ENCODE measurements at places on chromosomes 12 and 14.

DNA sequence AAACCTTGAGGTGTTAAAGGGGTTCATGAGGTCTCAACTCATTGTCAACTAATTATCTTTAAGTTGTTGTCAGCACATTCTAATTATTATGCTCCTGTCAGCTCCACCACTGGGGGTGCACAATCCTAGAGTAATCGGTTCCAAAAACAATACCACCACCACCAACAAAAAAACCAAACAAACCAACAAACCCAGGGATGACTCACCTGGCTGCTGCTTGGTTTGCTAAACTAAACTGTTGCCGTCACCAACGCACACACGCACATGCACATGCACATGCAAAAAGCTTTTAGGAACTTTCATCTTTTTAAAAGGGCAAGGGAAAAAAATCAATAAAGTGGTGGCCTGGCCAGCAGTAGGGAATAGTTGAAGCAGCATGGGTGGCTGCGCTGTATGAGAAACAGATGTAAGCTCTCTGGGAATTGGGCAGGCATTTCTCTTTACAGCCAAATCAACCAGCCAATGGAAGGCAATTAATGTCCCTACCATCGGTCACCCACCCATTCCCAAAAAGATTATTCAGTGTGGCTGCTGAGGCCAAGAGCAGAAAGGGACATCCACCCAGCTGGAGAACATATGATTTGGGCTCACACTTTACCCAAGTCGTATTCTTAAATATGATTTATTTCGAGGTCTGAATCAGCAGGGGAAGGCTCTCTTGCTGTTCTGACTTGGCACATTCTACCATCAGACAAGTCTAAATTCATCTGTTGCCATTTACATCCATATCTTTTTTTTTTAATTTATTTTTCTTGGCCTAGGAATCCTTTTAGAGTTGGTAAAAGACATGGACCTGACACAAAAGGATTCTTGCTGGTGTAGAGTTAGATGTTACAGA, 20.0 kb downstream of the TMEM30B start:
- DNase-seq: no peak

DNA sequence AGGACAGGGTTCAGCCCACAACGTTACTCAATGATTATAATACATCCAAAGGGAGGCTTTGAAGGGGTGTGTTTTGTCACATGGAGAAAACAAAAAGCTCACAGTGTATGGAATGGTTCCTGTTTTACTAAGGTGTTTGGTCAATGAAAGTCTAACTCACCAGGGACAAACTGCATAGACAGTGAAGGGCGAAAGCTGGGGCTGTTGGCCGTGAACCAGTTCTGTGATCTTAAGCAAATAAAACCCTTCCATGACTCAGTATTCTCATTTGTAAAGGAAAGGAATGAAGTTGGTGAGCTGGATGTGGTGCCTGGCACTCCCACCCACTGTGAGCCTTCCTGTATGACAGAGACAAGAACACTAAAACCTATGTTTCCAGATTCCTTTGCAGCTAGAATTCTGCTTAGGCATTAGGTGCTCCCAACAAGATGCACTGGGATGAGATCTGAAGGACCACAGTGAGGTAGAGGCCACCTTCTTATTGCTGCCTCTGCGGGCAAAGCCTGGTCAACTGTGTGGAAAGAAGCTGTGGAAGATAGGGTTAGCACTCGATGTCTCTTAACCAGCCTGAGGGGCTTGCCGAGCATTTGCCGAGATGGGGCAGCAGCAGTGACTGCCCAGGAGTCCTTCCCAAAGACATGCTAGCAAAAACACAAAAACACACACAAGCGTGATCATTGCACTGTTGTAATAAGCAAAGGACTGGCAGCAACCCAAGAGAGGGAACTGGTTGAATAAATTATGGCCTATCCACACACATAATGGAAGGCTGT, 48.5 kb downstream of the VCPKMT start:
- peak; percentile 49 for DNase-seq

GRCh38 chr14:50523271-50524041, 8.9 kb downstream of the MAP4K5 start:
- DNase-seq: no peak

DNA sequence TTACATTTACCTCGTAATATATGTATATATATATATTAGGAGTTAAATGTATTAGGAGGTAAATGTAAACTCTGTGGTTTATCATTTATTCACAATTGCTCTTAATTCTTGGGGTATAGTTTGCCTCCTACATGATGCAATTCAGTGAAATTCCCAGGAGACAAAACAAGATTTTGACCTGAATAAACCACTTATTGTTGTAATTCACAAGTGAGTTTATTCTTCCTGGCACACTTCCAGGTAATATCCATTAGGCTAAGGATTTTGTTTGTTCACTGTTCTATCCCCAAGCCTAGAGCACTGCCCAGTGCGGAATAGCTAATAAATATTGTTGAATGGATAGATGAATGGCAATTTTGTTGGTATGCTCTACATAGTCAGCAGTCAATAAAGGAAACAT, 3.0 kb downstream of the SMIM10L1 start:
- no peak for DNase-seq

DNA sequence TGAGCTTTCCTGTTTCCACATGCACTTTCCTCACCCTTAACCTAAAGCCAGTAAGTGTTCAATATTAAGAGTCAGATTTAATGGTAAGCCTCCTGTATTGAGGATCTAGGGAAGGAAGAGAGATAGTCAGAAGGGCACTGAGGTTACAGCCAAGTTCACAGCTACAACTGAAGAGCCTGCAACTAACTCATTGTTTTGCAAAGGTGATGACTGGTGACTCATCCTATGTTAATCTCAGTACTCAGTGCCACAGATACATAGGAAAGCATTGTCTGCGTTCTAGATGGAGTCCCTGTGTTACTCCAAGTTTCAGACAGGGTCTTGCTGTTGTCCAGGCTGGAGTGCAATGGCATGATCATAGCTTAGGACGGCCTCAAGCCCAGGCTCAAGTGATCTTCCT, 157.0 kb upstream of the RBM19 start:
- DNase-seq: no peak

GRCh38 chr14:51295646-51296263, 55.7 kb downstream of the TMX1 start:
- no peak for DNase-seq

GRCh38 chr14:103576371-103577024, 13.7 kb downstream of the COA8 start:
- DNase-seq: no peak

DNA sequence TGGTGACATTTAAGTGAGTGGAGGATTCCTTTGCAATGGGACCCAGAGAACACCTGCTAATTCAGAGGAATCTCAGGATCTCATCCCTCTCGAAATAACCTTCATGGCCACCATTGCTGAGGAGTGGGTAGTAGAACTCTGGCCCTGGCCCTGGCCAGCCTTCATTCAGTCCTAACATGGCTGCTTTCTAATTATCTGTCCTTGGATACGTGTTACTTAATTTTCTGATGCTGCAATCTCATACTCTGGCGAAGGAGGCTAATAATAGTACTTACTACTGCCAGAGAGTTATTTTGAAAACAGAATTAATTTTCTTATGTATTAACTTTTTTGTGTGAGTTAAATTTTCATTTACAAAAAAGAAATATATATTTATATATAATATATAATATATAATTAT, 12.1 kb upstream of the COX6A1 start:
- DNase-seq: no peak

DNA sequence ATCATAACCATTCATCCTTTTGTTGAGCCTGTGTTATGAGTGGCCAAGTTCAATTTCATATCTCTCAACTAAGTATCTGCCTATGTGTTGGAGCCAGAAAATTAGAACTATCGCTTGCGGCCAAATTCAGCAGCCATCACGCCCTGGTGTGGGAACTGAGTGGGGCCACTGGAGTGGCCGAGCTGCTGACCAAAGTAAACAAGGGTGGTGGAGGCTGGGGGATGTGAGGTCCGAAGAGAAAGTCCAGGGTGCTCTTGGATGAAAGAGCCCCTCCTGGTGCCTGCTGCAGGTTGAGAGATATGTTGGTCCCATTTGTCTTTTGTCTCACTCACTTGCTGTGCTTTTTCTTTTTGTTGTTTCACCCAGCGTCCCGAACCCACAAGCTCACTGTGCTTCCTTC, 14.9 kb downstream of the ADGRD1 start:
- no peak for DNase-seq

GRCh38 chr12:103326190-103326589, 169.6 kb downstream of the C12orf42 start:
- no peak for DNase-seq

DNA sequence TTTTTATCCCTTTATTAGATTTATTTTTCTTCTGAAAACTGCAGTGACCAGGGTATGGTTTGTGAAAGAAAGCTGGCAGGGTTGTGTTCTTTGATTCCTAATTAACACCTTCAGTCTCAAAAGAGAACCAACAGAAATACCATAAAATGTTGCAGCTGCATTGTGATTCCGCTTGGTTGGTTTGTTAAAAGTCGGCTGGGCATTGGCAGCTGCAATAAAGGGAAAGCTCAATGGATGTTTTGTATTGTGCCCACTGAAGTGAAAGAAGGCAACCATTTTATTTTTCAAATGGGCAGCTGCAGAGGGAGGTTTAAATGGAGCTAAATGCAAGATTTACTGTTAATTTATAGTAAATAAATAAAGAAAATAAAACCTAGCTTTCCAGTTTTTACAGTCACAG, 16.7 kb downstream of the LGR5 start:
- DNase-seq: no peak

GRCh38 chr12:89176676-89177075, 175.6 kb downstream of the DUSP6 start:
- DNase-seq: no peak

DNA sequence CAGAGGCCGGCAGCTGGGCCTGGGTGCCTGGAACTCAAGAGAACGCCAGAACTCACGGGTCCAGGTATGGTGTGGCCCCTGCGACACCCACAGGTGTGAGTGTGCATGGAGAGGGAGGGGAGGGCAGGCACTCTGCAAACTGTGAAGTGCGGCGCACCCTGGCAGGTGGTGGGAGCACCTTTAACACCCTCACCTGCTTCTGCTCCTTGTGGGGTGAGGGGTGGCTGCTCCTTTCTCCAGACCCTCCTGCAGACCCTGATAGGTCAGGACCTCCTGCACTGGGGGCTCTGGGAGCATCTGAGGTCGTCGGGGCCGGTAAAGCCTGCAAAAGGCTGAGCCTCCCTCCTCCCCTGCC, 324.7 kb upstream of the SFSWAP start:
- no peak for DNase-seq
